Left kidney (tissue), 8 donors: ENCODE measurements at places on chromosomes 3 and 15. TPM values are rescaled to one million over a fixed set of nuclear protein-coding genes. Genes with fewer than 3 reads are reported as not detected.

DNA sequence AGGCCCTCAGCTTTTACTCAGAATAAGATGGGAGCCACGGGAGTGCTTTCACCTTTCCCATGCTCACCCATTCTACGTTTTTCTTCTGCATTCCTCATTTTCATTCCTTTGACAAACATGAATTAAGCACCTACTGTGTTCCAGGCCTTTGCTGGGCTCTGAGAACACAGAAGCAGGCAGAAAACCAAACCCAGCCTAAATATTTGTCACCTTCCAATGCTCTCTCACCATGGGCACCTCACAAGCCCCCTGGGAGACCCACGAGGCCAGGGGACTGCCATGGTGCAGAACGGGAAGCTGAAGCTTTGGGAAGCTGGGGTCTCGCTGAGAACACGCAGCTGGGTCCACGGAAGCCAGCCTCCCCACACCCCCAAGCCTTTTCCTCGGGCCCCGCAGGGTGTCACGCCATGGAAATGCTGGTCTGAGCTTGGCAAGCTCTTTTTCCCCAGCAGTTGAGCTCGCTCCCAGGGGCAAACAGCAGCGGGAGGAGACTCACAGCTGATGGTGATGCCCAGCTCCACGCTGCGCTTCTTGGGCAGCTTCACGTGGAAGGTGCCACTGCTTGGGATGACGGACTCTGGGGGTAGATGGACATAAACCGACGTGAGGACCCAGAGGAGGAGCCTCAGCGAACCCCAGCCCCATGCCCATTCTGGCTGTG is 27.7 kb downstream of the GRIP2 start:
- no peak for DNase-seq

DNA sequence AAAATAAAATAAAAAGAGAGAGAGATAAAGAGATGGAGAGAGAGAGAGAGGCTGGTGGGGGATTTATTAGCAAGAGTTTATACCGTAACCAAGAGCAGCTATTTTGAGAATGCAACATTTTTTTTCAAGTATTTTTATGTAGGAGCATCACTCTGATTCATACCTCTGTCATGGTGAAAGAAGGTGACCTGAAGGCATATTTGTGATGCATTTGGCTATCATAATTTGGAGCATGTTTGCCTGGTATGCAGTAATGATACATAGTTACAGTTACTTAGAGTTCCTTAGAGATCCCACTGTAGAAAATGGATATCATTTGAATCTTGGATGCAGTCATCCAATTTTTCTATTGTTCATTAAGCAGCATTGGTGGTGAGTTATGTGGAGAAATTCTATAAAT is 1472.4 kb downstream of the SI start:
- no peak for DNase-seq

GRCh38 chr15:42088801-42089640 is 5.3 kb downstream of the PLA2G4D start:
- no peak for DNase-seq

- DNase-seq = no peak
Observed at GRCh38 chr15:96042734-96043224, 287.7 kb upstream of the NR2F2 start.

DNA sequence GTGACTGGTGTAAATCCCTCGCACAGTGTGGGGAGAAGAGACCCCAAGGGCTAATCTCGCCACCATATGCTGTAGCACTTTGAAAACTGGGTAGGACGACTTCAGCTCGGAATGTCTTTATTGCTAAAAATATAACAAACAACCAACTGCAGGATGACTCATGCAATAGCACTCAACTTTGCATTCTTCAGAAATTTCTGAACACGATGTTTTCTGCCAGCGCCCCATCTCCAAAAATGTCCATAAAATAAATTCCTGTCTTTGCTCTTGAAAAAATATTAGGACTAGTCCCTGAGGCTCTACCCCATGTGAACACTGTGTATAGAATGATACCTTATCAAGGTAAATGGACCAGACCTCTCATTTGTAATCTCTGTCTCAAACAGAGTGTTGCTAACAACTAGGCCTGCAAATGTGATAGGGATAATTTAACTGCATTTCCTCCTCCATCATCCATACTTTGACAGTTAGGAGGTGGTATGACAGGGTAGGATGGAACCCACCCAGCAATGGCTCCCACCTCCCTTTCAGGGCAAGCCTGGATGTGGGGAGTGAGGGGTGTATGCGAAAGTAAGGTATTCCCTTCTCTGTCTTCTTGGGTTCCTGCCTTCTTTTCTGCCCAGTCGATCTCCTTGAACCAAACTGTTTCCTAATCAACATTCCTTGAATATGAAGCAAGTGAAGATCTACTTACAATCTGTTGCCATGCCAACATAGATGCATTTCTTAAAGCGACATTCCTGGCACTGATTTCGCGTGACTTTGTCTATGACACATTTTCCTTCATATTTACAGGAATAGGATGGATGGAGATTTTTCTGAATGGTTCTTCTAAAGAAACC is 201.1 kb downstream of the NR1D2 start:
- DNase-seq = no peak

DNA sequence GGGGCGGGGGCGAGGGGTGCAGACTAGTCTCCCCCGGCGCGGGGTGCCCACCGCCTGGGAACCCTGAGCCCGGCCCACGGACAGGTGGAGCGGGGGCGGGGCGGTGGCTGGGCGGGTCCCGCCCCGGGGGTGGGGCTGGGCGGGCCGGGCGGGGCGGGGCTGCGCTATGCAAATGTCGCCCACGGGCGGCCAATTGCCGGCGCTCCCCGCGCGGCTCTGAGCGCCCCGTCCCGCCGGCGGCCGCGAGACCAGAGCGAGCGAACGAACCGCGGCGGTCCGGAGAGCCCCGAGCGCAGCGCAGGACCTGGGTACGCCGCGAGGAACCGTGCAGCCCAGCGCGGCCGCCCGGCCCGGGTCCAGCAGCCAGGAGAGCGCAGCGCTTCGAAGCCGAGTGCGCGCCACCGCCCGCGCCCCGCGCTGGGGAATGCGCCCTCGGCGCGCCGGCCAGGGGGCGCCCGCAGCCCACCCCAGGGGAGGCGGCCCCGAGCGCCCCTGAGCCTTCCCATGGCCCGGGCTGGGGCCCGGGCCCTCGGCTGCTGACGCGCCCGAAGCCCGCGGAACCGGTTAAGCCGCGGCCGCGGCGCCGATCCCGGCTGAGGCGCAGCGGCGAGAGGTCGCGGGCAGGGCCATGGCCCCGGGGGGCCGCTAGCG is at the start of gene SEMA3F:
TSS of gene SEMA3F (plus strand) at position 485 of the 651 bp plus-strand sequence. CDS start 4,299 bp downstream, outside the sequence.
- no peak for DNase-seq

Gene HCLS1
- 5.9 TPM for polyA plus RNA-seq

Gene DGKG
- polyA plus RNA-seq = 0.43 TPM
